CD4-positive, alpha-beta T cell treated with Interleukin-6 at 100 ng/mL for 8 hours (primary cell): ENCODE measurements at places on chromosomes 2 and 18.

GRCh38 chr2:53778536-53779162, 8.1 kb downstream of the ASB3 start:
- no peak for DNase-seq

- DNase-seq, result no peak
These were observed 718.8 kb upstream of the PKDCC start for GRCh38 chr2:41329040-41329439.

GRCh38 chr2:130836501-130837174, at the start of gene ARHGEF4:
Gene ARHGEF4, plus strand, starts transcription at chr2:130836914. Its CDS starts 40 bp downstream, at chr2:130836954.
- DNase-seq, result no peak

DNA sequence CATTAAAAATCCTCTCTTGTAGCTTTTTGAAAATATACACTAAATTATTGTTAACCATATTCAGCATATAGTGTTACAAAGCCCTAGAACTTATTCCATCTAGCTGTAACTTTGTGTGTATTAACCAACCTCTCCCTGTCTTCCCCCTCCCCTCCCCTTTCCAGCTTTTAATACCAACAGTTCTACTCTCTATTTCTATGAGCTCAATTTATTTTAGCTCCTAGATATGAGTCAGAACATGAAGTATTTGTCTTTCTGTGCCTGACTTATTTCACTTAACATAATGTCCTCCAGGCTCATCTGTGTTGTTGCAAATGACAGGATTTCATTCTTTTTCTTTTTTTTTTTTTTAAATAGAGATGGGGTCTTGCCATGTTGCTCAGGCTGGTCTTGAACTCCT, 45.1 kb downstream of the GPD2 start:
- no peak for DNase-seq

DNA sequence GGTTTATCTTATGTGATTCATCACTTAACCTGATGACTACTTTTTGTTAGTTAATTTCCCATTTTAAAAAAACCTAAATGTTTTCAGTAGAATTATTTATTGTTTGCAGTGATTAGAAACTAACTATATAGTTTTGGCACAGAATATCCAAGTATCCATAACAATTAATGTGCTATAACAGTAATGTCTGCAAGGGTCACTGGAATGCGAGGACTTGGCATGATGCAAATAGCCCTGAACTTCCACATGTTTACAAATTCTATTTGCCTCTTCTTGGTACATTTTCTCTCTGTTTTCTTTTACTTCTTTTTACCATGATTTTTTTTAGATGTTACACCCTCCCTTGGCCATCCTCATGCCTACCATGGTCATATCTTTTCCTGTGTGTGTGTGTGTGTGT, 49.3 kb upstream of the GALNT3 start:
- no peak for DNase-seq

DNA sequence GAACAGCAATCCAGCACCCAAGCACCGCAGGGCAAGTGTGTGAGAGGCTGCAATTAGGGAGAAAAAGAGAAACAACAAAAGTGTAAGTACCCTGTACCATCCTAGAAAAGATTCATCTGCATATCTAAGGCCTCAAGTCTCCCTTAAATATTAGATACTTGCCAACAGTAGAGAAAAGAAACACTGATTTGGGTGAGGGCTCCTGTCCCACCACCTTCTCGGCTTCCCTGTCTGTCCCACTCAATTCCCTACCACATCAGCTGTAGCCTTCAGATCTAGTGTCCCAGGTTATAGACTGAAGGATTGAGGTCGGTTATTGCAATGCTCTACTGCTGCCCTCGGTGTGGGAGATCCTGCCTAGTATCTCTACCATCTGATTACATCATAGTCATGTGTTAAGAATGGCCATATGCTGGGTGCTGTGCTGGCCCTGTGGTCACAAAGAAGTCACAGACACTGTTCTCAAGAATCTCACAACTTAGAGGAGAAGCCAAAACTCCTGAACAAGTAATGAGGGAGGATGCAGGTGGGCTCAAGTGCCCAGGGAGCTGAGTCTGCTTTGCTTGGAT, 2.5 kb downstream of the RAX start:
- DNase-seq, result no peak

GRCh38 chr2:29443627-29444026, 328.4 kb downstream of the CLIP4 start:
- DNase-seq, result no peak

- no peak for DNase-seq
These were observed 114.0 kb downstream of the PIK3C3 start for GRCh38 chr18:42069036-42069435.

GRCh38 chr18:251572-251971, 16.3 kb downstream of the THOC1 start:
- no peak for DNase-seq

- no peak for DNase-seq
These were observed 25.9 kb downstream of the COLEC11 start for GRCh38 chr2:3620834-3621233.

DNA sequence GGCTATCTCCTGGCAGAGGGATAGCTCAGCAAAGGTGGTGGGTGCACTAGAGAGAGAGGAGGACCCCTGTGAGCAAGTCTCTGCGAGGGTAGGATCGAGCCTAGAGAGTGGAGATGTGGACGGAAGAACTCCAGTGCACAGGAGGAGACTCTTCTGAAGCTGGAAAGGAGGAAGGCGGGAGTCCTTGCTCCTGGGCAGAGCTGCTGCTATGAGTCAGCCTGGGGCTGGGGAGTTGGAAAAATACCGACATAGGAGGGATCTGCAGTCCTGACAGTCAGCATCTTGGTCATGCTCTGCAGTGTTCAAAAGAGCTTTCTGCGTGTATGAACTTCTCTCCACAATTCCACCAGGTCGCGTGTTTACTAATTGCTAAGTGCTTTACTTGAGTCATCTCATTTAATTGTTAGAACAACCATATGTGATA, 233.8 kb downstream of the LDLRAD4 start:
- DNase-seq, result no peak
